ENCODE measurements at places on chromosomes 2 and 18. TPM values are rescaled to one million over a fixed set of nuclear protein-coding genes. Genes with fewer than 3 reads are reported as not detected.

DNA sequence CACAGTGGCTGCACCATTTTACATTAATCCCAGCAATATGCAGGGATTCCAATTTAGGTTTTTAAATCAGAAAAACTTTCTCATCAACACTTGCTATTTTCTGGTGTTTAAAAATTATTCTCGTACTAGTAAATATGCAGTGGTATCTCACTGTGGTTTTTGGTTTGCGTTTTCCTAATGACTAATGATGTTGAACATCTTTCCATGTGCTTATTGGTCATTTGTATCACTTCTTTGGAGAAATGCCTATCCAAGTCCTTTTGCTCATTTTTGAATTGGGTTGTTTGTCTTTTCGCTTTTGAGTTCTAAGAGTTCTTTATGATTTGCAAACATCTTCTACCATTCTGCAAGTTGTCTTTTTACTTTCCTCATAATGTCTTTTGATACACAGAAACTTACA is 62.1 kb upstream of the TCF7L1 start:
- no peak for DNase-seq

DNA sequence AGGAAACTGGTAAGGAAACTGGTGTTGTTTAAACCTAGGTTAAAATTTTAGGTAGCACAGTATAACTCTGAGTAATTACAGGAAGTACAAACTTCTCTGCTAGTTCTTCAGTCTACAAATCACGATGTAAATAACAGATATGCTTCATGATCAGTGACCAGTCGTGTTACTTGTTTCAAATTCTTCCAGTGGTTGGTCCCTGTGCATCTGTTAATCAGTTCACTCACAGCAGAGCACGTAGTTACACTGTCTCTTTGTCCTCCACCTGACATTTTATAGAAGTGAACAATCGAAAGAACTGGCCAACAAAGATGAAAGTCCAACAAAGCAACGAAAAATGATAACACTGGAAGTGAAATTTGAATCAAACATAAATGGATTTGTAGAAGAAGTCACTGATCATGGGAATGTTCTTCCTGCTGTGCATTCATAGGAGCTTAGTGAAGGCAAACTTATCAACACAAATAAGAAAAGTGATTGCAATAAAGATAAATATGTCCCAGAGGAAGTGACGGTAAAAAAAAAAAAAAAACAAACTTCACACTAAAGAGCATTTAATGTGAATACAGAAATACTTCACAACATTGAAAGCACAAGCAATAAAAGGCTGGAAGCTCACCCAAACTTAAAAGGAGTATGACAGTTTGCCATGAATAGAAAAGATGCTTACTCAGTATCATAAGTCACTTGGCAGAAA is 7.0 kb downstream of the EIF2AK2 start:
- no peak for DNase-seq

DNA sequence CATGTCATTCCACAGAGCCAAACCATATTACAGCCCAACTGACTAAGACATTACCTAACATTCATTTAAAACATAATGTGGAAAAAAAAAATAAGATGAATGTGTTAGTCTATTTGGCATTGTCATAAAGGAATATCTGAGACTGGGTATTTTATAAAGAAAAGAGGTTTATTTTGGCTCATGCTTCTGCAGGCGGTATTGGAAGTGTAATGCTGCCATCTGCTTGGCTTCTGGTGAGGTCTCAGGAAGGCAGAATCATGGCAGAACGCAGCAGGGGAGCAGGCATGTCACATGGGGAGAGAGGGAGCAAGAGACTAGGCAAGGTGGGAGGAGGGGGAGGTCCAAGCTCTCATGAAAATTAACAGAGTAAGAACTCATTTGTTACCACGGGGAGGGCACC is 504.8 kb upstream of the LRATD1 start:
- no peak for DNase-seq

- no peak for DNase-seq
These were observed 424.9 kb downstream of the PID1 start for GRCh38 chr2:228846161-228846560.

CDH20 gene
- total RNA-seq: 1.6 TPM

All from neural progenitor cell (in vitro differentiated cells).